Activated naive CD8-positive, alpha-beta T cell treated with anti-CD3 and anti-CD28 coated beads, Interleukin-2, amount 10 ng/mL, durations not matched to agents 7 days and 5 days (primary cell): ENCODE measurements at places on chromosomes 2 and 18. TPM values are rescaled to one million over a fixed set of nuclear protein-coding genes. Genes with fewer than 3 reads are reported as not detected.

Gene DSG4
- total RNA-seq: not detected

Gene PSTPIP2
- 12.9 TPM for total RNA-seq

Gene CREG2
- total RNA-seq: not detected

Gene IL37
- total RNA-seq: not detected

Gene AFF3
- 2.2 TPM for total RNA-seq

Gene PLCL1
- total RNA-seq: 1.3 TPM

Gene MSTN
- total RNA-seq: not detected

Gene ASPRV1
- total RNA-seq: 1.2 TPM

Gene GAL3ST2
- total RNA-seq: 0.43 TPM

Gene HOXD9
- total RNA-seq: not detected

Gene APOB
- total RNA-seq: not detected

Gene CYTIP
- total RNA-seq: 238 TPM

Gene ESPNL
- total RNA-seq: 0.09 TPM

Gene PLCD4
- 0.54 TPM for total RNA-seq

Gene GTF2A1L
- total RNA-seq: not detected
